ENCODE measurements at places on chromosomes 11 and 22.

DNA sequence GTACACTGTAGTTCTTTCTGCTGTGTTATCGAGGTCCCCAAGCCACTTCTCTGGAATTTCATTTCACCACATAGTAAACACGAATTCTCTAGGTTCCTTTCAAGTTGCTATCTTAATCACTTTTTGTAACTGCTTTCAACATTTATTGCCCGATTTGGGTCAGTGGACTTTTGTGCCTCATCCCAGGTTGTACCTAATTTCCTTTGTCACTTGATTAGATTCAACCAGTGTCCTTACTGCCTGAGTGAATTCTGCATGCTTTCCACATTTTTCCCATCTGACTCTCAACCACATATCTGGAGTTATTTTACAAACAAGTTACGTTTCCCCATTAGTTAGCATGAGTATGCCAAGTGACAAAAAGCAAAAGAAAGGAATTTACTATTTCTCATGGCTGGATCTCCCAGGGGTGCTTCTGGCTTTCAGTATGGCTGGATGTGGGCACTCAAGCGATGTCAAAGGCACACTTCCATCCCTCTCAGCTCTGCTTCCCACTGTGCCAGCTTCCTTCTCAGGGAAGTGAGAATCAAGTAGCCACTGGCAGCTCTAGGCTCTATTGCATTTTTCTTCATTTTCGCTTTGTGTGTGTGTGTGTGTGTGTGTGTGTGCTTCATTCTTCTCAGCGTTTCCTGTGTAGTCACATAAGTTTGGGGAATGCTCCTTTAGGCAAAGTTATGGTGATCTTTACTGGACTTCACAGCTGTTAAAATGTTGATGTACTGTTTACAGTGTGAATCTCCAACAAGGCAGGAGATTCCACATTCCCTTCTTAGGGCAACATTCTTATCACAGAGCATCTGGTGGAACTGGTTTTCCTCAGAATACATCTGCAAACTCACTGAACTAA, 128.9 kb downstream of the DBX1 start:
- DNase-seq, result no peak

GRCh38 chr22:25569983-25570382, 5.5 kb downstream of the GRK3 start:
- DNase-seq, result no peak

DNA sequence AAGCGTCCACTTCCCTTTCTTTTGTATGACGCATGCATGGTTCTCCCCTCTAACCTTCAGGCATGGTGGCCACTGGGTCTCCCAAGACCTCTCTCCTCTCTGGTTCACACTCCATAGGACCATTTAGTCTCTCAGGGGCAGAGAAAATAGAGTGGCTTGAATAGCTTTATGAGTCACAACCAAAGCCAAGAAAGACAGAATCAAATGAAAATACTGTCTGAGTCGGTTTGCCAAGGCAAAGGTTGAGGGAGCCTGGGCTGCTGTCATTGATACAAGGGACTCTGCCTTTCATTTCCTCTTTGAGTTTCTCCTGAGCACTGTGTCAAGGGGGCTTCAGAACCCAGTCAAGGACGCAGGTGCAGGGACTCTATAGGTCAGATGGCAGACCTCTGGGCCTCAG, 44.2 kb downstream of the TENM4 start:
- DNase-seq, result no peak

DNA sequence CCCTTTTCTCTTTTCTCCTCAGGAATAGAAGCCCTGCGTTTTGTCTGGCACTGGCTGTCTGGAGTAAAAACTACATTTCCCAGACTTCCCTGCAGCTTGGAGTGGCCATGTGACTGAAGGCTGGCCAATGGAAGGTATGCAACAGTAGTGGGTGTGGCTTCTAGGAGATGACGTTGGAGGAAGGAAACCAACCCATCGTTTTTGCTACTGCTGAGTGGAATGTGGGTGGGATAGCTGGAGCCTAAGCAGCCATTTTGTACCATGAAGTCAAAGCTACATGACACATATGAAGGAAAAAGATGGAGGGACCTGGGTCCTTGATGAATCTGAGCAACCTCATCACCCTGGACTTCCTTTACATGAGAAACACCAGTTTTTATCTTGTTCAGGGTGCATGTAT, 19.6 kb downstream of the FGF3 start:
- no peak for DNase-seq

- peak; percentile 73 for DNase-seq
These were observed 282 bp downstream of the PC start for GRCh38 chr11:66957971-66958231.

DNA sequence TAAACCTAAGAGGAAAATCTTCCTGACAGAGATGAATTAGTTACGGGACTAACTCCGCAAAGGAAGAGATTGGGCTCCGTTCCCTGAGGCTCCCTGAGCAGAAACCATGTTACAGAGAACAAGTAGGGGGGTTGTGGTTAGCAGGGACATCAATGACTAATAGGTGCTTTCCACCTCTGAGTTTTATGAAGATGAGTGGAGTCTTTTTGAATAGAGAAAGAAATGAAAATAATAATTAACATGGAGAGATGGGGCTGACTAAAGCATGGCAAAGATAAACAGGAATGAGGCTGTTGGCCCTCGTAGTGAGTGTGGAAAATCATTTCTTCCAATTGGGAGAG, 47.5 kb upstream of the PICALM start:
- no peak for DNase-seq

DNA sequence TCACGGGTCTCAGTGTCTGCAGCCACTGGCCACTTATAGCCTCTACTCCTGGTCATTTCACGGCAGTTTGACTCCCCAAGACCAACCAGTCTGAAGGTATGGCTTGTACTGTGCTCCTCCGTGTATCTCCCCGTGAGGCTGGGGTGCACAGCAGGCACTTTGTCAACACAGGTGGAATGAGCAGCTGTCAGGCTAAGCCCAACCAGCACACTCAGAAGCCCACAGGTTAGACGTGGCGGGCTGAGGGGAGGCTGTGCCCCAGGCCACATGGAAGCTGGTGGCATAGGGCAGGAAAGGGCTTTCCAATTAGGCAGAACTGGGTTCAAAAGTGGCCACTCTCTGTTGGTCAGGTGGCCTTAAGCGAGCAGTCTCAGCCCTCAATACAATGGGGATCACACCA, 7.0 kb downstream of the TP53I11 start:
- DNase-seq, result peak; percentile 67

DNA sequence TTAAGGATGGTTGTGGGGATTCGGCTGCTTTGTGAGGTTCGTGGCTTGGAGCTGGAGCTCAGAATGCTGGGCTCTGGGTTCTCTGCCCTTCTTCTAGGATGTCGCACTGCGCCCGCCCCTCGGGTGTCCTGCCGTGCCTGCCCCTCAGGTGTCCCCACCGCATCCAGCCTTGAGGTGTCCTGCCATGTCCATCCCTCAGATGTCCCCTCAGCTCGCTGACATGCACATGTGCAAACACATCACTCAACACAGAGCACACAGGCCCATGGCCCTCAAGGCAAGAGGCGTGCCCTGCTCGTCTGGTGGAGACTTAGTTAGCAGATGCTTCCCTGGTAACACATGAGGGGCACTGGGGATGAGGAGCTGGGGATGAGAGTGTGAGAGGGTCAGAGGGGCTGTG, 359.3 kb downstream of the TBC1D22A start:
- DNase-seq, result no peak

DNA sequence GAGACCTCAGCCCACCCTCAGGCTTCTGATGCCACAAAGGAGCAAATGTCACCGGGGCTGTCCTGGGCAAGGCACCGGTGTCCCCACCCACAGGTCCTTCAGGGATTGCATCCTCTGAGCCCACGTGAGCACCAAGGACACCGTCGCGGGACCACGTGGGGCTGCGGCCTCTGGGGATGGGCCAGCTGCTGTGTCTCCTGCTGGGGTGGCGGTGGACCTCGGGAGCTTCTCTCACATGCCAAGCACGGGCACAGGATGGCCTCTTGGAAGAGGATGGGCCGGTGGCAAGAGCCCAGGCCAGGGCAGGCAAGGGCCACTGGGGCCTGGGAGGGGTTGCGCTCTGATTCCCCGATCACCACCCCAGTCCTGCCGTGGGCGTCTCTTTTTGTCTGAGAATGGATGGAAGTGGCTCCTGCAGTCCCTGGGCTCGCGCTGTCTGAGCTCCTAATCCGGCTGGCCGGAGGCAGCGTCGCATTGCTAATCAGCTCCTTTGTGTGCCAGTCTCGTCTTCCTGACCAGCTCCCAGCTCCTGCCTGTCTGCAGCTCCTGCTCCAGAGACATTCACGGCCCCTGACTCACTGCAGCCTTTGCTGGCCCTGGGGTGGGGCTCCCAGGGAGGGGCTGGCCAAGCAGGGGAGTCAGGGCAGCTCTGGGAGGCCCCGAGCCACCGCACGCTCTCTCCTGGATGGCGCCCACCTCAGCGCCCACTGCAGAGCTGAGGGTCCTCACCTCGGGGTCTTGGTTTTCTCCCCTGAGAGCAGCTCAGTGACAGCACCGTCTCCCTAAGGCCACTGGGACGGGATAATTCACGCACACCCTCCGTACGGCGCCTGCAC, 146.7 kb downstream of the CTTN start:
- no peak for DNase-seq

DNA sequence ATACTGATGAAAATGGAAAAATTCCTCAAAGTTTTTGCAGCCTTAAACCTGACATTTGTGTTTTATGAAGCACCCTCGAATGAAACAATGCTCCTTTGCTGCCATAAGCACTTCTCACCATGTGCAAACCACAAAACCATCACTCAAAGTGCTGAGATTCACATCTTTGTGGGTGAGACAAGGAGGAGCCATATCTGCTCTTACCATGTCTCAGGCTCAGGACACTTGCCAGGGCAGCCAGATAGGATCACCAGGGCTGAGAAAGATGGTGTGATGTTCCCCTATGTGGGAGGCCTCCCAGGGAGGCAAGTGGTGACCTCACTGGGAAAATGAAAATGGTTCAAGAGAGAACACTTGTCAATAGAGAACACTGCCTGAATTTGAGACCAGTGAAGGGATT, 120.4 kb downstream of the CCDC34 start:
- no peak for DNase-seq

DNA sequence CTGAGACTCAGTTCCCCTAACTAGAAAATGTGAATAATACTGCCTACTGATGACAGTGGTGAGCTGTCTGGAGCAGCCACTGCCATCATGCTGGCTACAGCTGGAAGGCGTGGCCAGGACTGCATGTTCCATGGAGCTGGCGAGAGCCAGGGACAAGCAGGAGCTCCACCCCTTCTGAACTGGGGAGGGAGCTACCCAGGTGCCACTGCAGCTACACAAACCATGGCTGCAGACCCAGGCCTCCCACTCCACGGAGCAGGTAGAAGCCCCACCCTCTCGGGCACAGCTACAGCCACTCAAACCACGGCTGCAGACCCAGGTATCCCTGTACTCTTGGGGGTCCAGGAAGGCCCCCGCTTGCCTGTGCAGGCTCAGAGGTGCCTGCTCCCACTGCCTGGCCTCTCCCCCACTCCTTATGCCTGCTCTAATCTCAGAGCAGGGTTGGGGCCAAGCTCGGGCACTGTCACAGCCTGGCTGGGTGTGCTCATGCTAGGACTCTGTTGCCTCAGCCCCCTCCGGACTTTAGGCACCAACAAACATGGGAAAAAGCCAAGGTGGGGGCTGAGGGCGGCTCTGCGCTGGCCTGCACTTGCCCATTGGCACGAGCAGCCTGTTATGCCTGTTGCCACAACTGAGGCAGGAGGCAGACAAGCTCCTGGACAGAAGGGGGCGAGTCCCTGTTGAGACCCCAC, 51.7 kb downstream of the RAB30 start:
- DNase-seq, result no peak

Data from NCI-H1092 (cell line).